Fibroblast of skin of scalp (primary cell): ENCODE measurements at places on chromosomes 2 and 18.
A peak's percentile ranks its signal among the peaks of the same experiment; 100 is the strongest.

DNA sequence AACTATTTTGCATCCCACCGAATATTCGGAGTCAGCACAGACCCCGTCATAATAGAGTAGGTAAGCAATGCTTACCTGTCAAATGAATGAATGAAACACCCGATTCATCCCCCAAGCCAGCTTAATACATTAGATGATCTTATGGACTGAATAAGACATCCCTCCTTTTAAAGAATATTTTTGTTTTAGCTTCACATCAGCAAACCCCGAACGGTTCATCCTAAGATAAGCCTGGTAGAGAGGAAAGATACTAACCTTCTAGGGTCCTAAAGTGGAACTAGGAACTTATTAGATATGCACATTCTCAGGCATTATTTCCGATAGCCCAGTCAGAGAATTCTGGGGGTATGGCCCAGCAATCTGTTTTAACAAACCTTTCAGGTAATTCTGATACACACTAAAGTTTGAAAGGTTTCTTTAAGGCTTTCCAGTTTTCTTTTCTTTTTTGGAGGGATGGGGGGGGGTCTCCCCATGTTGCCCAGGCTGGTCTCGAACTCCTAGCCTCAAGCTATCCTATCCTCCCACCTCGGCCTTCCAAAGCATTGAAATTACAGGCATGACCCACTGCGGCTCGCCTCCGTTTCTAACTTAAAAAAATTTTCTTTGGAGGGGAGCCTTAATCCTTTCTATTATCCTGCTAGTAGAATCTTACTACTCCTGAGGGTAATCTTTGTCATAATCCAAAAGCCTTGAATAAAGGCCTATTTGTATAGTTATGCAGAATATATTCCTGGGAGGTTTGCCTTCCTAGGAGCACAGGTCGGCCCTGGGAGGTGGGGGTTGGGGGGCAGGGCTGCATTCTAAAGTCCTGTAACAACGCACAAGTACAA lies 1.0 kb upstream of the ACTR3 start:
- no peak for DNase-seq

DNA sequence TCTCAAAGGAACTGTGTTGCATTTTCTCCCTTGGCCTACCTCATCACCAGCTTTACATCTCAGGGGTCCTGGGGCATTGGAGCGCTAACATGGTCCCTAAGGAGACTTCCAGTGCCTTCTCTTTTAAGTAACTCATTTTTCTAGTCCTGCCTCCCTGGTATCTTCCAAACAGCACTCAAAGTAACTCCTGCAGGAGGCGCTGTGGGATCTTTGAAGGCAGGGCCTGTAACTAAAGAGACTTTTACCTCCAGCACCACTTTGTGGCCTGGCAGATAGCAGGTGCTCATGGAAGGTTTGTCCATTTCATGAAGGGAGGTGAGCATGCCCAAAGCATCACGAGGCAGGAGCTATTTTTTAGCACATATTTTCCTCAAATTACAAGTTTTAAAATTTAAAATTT lies 411.0 kb upstream of the GYPC start:
- DNase-seq, result peak; percentile 25

- no peak for DNase-seq
Observed at GRCh38 chr2:164609790-164610189, 11.5 kb downstream of the GRB14 start.

DNA sequence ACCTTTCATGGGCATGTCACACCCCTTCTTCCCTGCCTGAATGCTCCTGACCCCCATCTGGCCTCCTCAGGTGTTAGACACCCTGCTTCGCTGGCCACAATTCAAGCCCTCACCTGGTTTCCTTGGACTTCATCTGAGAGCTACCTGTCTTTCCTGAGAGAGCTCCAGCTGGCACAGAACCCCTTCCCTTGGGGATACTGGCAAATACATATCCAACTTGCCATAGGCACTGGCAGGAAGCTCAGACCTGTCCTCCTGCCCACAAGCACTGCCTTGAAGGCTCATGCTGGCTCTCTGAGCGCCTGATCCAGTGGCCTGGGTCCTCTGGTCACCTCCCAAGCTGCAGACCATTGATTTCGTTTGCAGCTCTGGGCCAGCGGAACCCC lies 74.1 kb upstream of the MAP4K3 start:
- no peak for DNase-seq

GRCh38 chr18:2686349-2686968 lies 30.9 kb downstream of the SMCHD1 start:
- DNase-seq, result peak; percentile 7

- no peak for DNase-seq
Observed at GRCh38 chr2:236536727-236537398, 32.8 kb upstream of the ACKR3 start.

GRCh38 chr18:36752929-36753865 lies 75.6 kb downstream of the TPGS2 start:
- DNase-seq, result peak; percentile 22

- DNase-seq, result no peak
Observed at GRCh38 chr2:223282221-223282620, 230.2 kb downstream of the KCNE4 start.
